ENCODE measurements at places on chromosomes 5 and 9. TPM values are rescaled to one million over a fixed set of nuclear protein-coding genes. Genes with fewer than 3 reads are reported as not detected.
A peak's percentile ranks its signal among the peaks of the same experiment; 100 is the strongest.

DNA sequence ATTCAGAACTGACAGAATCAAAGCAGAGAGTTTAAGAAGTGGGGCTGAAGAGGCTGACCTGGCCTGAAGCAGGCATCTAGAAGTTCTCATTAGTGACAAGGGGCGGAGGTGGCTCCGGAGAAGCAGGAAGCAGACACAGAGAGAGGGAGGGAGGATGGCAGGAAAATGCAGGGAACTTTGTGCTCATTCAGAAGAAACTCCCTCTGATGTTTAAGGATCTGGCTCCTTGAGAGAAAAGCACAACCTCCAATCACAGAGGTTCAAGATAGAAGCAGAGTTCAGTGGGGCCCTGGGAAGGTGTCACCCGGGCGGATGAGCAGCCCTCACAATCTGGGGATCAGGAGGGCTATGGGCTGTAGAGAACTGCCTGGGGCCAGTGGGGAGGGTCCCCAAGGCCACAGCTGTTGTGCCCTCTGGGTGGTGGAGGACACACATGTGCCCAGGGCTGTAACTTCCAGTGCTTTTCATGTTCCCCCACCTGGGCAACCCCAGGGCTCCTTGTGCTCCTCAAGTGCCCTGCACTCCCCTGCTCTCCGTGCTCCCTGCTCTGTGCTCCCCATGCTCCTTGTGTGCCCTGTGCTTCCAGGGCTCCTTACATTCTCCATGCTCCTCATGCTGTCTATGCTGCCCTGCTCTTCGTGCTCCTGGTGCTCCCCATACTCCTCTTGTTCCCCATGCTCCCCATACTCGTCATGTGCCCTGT is 51.4 kb downstream of the TRIP13 start:
- DNase-seq = no peak

- DNase-seq = no peak
Measured at GRCh38 chr5:125424402-125425141, 678.1 kb upstream of the ZNF608 start.

DNA sequence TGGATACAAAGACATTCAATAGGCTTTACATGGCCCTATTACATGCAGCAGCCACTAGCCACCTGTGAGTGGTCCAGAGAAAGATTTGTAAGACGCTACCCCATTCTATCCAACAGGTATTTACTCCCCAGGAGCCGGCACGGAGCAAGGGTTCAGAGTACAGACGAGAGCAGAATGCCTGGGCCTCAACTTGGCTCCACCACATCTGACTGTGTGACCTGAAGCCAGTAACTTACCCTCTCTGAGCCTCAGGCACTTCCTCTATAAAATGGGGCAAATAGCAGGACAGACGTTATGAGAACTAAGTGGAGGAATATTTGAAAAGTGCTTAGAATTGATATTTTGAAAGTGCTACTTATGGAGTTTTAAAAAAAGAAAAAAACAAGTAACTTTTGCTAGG is 100.0 kb downstream of the TLE1 start:
- no peak for DNase-seq

- peak; percentile 96 for DNase-seq
Measured at GRCh38 chr5:107469485-107470294, 201.0 kb downstream of the EFNA5 start.

- no peak for DNase-seq
Measured at GRCh38 chr5:119417891-119418605, 34.2 kb upstream of the HSD17B4 start.

The PLCXD3 gene
- not detected for total RNA-seq

DNA sequence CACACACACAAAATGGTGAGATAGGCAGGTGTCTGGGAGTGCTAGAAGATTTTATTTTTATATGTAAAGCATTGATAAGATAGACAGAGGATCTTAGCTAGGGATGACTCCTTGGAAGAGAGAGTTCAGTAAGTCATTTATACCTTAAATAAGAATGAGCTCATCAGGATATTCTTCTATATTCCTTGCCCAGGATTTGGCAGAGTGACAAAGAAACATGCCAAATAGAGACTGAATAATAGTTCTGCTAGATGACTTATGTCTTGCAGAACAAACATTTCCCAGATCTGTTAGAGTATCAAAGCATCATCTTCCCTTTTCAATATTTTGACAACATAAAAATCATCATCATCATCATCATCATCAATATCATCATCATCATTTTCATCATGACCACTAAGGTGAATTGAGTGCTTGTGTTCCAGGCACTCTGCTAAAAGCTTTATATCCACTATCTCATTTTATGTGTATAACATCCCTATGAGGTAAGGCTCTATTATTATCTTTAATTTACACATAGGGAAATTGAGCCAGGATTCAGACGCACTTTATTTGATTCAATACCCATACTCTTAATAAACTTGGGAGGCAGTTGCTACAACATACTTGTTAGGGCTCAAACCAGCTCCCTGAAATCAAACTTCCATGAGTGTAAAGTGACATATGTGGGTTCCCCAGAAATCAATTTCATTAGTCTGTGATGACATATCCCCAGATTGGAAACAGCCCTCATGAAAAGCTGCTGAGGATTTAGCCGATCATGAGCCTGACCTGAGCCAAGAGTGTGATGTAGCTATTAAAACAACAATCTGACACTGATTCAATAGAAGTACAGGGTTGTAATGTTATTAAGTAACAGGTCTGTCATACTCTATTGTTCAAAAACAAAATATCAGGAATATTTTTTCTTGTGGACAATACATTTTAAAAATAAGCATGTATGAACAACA is 176.3 kb upstream of the SEMA6A start:
- no peak for DNase-seq

DNA sequence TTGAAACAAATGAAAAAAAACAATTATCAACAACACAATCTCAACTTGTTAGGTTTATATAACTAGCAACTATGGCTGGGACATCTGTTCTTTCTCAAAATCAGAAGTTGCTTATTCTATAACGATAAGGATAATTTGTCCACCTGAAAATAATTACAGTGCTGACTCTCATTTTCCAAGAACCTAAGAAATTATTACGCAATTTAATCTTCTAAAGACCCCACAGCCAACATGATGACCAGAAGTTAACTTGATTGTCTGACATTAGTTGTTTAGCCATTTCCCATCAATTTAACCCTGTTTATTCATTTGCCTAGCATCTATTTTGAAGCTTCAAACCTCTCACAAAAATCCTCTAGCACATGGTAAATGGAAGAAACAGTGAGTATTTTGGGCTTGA is 293.8 kb downstream of the ELAVL2 start:
- DNase-seq = no peak

DNA sequence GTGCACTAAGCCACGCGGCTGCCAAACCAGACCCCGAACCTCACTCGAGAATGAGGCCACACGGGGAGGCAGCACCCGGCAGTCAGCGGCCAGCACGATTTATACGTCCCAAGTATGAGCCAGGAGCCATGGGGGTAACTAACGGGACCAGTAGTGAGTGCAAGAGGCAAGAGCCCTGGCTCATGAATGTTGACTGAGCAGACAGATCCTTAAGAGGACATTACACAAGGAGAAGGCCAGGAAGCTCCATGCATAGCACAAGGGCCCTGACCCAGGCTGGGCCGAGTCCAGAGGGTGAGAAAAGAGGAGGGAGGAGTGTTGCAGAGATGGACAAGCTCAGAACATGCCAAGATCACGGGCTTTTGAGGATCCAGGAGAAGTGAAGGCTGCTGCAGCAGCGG is 58.6 kb upstream of the PHYKPL start:
- no peak for DNase-seq

DNA sequence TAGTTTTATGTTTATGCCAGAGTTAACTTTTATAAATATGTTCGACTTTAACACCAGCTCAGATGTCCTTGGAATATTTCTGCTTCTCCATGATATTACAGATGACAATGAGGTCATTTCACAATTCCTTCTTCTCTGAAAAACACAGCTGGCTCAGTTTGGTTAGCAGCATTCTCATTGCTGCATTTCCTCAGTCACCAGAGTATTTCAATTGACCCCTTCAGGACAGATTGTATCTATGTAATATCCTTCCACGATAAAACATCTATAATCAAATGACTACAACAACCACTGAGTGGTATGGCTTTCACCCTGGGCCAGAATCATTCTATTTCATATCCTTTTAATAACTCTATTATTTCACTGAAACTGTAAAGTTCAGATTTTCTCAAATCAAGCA is 148.7 kb downstream of the OXCT1 start:
- DNase-seq = no peak

DNA sequence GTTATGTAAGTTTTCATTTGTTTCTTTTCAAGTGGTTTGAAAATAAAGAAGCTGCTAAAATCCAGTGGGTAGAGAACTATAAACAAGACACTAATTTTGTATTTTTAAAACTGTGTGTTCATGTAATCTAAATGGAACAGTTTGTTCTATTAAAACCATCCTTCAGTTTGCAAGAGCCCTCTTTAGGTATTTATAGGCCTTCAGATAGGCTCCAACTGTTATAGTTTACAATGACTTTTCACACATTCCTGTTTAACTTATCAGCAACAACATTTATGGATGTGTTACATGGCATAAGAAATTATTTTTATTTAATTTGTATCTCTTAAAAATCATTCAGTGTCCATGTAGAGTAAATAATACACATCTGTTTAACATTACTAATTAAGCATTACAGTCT is 126.7 kb upstream of the SLCO6A1 start:
- no peak for DNase-seq

The TLX3 gene
- total RNA-seq = not detected

The SUSD3 gene
- total RNA-seq = not detected

DNA sequence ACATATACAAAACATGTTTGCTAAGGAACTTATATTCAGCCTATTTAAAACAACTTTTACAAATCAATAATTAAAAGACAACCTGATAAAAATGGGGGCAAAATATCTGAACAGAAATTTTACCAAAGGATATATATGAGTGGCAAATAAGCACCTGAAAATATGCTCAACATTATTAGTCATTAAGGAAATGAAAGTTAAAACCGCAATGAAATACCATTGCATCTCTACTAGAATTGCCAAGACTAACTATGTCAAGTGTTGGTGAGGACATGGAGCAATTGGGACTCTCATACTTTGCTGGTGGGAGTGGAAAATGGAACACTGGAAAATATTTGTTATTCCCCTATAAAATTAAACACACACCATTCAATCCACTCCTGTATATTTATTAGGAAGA is 26.3 kb upstream of the PPP2R2B start:
- DNase-seq = no peak

- DNase-seq = no peak
Measured at GRCh38 chr5:173895401-173896165, 7.4 kb downstream of the CPEB4 start.

The SIT1 gene
- not detected for total RNA-seq

The SPINK5 gene
- total RNA-seq = not detected

The OTP gene
- not detected for total RNA-seq

GRCh38 chr5:33501899-33502298 is 61.1 kb downstream of the TARS1 start:
- no peak for DNase-seq

DNA sequence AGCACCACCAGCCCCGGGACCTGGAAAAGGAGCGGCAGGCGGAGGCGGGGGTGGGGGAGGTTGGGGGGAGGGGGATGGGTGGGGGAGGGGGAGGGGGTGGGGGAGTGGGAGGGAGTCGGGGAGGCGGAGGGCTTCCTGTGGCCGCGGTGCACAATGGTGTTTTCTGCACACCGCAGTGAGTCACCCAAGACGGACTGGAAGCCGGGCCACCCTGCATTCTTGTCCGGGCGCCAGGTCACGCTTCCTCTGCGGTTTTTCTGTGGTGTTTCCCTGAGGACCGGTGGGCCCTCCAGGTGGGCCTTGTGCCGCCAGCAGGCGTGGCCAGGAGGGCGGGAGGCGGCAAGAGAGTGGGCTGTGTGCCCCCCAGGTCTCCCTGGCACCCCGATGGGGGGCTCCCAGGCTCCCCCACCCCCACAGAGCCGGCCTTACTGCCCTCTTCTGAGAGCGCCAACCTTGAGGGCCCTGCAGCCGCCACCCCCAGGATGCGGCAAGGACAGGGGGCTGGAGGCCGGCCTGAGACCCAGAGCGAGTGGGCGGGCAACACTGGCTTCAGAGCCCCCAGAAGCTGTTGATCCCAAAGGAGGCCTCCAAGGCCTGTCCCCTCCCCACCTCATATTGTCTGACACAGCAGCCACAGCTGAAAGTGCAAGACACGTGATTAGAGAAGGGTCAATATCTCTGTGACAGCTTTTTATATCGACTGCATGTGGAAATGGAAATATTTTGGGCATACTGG is 11.1 kb downstream of the EXD3 start:
- DNase-seq = peak; percentile 88

GRCh38 chr5:113195251-113195650 is 218.7 kb downstream of the DCP2 start:
- DNase-seq = no peak

GRCh38 chr5:9082996-9083395 is 462.9 kb downstream of the SEMA5A start:
- no peak for DNase-seq

GRCh38 chr5:98308231-98308630 is 465.2 kb upstream of the RGMB start:
- DNase-seq = no peak

The RNF183 gene
- total RNA-seq = not detected

The UBE2R2 gene
- total RNA-seq = 8.6 TPM

DNA sequence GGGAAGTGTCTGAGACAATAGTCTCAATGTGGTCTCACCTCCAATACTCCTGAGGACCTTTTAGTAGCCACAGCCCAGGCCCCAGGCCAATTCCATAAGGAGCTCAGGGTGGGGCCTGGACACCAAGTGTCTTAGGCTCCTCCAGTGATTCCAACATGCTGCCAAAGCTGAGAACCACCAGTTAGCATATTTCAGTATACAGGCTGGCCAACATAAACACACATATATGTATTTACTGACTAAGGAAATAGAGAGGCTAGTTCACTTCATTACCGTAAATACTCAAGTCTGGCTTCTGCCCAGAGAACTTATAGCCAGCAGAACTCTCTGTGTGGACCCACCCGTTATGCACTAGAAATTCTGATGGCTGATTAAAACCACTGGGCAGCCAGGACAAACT is 24.1 kb downstream of the S1PR3 start:
- no peak for DNase-seq

DNA sequence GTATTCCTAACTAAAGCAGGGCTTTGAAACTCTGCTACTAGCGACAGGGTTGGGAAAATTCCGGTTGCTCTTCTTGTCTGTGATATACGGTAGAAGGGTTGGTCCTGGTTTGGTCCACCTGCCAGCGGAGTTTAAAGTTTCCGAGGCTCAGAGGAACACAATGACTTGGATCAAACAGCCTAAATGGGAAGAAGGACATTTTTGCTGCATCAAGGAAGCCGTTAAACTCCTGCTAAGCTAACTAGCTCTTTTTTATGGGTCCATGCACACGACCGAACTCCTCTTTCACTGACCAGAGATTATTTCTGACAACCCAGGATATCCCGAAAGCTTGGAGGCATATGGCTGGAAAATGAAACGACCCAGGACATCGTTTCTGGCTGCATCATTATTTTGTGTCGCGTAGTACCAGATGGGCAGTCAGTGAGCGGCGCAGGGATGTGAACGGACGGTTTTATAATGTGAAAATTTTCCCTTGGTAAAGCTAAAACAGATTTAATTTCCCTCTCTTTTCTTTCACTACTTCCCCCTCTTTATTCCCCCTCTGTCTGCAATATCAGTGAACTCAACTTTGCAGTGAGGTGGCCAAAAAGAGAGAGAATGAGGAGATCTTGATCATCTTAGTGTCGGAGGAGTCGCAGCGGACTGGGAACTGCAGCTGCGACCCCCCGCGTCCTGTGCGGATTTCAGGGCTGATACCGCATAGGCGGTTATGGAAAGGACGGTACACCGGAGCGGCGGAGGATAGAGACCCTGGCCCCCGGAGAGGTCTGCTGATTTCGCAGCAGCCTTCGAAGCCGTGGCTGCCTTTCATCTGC is at the start of gene LURAP1L:
LURAP1L (plus strand) TSS at position 160 of the 818 bp plus-strand sequence. CDS start 696 bp downstream, outside the sequence.
- no peak for DNase-seq
